ENCODE measurements at places on chromosomes 3 and 15. TPM values are rescaled to one million over a fixed set of nuclear protein-coding genes. Genes with fewer than 3 reads are reported as not detected.

Gene THAP10
- total RNA-seq = 2.1 TPM

Gene RTP1
- not detected for total RNA-seq

Gene FGF12
- not detected for total RNA-seq

Gene LYZL4
- total RNA-seq = not detected

Gene TGM5
- total RNA-seq = not detected

Gene CLRN1
- not detected for total RNA-seq

Gene MCTP2
- not detected for total RNA-seq

Gene GOLGA8K
- total RNA-seq = not detected

All from cardiac atrium fibroblast (primary cell).